Anterior cingulate cortex (tissue), 58 donors: ENCODE measurements at places on chromosomes 2 and 18.

- DNase-seq, result no peak
Observed at GRCh38 chr2:201205515-201205849, 22.5 kb downstream of the CASP10 start.

GRCh38 chr2:235390108-235390815 is 103.6 kb upstream of the AGAP1 start:
- no peak for DNase-seq

DNA sequence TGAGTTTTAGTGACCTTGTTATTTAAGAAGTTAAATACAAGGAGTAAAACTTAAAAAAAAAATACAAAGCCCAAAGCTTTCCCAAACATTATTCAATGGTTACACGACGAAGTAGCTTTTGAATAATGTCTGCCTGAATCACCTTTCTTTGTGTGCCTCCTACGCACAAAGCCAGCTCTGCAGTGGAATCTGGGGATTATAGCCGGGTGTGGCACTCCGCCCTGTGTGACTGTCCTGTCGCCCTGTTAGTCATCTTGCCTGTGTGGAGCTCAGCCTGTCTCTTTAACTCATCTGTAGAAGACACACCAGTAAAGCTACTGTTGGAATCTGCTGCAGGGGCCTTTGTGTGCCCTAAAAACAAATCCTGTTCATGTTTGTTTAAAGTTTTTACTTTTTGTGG is 79.4 kb upstream of the TCF7L1 start:
- no peak for DNase-seq

GRCh38 chr2:54290356-54291025 is 34.5 kb upstream of the TSPYL6 start:
- DNase-seq, result no peak

GRCh38 chr2:133607679-133608078 is 39.4 kb upstream of the NCKAP5 start:
- no peak for DNase-seq

- no peak for DNase-seq
Observed at GRCh38 chr2:207151048-207151447, 14.7 kb downstream of the KLF7 start.

DNA sequence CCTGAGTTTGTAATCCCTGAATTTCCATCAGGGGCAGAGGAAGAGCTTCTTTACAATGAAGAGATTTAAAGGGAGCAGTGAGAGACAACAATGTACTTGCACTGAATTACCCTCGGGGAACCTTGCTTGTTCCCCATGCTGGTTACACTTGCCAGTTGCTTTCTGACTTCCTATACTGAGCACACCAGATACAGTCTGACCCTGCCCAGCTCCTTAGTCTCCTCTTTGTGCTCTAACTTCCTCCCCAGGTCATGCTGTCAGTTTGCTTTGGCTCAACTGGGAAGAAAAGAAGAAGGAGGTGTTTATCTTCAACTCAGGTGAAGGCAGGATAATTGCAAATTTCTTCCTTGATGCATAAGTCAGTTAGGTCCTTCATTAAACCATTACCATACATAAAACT is 658.4 kb downstream of the NYAP2 start:
- DNase-seq, result no peak

- DNase-seq, result no peak
Observed at GRCh38 chr2:152930501-152930900, 212.1 kb downstream of the ARL6IP6 start.

DNA sequence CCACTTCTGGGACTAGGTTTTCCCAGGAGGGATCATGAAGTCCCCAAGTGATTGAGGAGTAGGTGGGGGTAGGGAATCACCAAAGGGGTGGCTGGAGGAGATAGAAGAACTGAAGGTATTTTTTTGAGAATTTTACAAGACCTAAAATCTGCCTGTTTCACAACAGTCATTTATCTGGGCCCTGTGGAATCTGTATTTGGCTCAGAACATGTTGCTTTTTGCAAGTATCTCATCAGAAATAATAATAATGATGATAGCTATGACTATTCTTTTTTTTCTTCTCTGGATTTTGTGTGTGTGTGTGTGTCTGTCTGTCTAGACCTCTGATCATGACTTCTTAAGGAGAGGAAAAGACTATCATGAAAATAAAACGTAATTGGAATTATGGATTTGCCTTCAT is 13.9 kb downstream of the STON1 start:
- no peak for DNase-seq

DNA sequence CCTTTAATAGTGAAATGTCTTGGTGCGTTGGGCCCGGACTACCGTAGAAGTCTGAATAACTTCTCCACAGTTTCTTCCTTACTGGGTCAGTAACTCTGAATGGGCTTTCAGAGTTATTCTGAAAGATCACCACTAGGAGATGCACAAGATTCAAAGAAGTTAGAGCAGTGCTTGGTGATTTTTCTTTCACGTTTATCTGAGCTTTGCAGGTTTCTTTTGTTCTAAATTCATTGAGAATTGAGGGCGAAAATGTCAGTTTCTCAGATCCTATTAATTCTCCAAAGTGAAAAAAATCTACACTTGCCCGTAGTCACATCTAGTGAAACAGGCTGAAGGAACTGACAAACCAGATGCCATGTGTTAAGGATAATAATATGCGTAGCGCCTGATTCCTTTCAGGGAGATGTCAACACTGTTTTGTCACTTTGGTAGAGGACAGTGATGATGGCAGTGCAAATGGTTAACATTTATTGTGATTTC is 70.1 kb downstream of the QPCT start:
- no peak for DNase-seq

- DNase-seq, result no peak
Observed at GRCh38 chr2:149765003-149765402, 177.4 kb upstream of the MMADHC start.

- DNase-seq, result no peak
Observed at GRCh38 chr2:176158855-176159662, 2.0 kb downstream of the HOXD3 start.
